Naive thymus-derived CD8-positive, alpha-beta T cell (primary cell): ENCODE measurements at places on chromosomes 3 and 15. TPM values are rescaled to one million over a fixed set of nuclear protein-coding genes. Genes with fewer than 3 reads are reported as not detected.

DNA sequence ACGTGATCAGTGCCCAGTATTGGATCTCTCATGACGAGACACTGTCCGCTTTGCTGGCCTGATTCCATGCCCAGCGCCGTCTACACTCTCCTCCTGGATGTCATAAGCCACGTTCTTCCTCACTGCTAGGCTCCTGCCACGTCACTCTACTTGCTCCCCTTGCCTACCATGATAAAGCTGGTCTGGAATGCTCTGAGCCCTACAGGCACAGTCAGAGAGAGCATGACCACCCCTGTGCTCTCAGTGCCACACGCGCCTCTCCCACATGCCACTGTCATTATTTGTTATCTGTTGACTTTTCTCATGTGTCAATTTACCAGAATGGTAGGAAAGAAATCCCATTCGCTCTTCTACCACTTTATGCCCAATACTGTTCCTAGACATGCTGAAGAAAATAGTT lies 148.6 kb downstream of the ANO10 start:
- no peak for DNase-seq

DNA sequence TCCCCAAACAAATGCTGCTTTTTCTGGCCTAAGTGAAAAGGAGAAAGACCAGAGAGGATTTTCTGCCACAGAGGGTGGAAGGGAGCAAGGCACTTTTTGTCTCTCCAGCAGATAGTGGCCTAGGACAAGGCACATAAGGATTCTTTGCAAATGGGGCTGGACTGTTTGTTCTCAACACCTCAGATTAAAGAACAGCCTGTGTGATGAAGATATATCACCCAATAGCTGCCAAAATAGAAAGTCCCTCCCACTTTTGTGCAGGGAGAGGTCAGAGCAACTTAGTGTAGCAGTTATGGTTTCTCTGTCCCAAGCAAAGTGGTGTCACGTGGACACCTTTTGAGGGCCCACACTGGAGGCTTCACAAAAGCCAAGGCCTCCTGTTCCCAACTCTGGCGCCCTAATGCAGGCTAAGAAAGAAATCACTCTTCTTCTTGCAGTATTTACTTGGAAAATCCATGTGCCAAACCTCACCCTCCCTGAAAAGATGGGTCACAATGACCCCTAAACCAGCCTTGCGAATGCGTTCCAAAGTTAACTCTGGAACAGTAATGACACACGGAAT lies 84.9 kb downstream of the LRIG1 start:
- no peak for DNase-seq

DNA sequence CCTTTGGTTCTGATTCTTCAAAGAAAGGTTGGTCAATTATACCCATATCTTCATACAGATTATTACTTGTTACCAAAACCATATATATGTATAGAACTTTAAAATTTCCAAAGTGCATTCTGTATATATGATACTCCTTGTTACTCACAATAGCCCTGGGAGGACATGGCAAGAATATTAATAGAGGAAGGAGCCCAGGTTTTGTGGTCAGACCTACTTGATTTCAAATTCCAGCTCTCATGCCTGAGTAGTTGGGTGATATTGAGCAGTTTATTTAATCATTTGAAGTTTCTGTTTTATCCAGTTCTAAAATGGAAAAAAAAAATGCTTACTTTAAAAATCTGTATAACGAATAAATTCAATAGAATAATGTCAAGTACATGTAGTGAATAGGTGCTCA lies 2.5 kb downstream of the IL1RAP start:
- no peak for DNase-seq

DNA sequence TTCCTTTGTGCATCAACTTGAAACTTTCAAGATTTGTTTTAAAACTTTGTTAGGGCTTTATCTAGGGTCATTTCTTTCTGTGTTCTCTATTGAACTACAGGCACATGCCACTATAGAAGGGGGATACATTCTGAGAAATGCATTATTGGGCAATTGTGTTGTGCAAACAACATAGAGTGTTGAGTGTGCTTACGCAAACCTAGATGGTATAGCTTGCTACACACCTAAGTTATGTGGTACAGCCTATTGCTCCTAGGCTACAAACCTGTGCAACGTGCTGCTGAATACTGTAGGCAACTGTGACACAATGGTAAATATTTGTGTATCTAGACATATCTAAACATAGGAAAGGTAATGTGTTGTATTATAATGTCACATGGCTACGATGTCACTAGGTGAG lies 33.0 kb upstream of the KLF13 start:
- DNase-seq, result no peak

DNA sequence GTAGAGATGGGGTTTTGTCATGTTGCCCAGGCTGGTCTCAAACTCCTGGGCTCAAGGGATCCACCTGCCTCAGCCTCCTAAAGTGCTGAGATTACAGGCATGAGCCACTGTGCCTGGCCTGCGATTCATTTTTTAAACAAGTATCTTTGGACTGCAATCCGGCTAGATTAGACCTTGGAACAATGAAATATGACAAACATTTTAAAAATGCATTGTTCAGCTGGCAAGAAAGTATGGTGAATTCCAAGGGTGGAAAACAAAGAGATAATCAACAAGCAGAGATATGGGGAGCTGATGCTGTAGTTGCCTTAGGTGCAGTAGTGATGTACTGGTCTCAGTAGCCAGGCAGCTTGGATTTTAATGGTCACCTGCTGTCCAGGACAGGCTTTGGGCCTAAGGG lies 95.8 kb upstream of the GOLGA8J start:
- no peak for DNase-seq

DNA sequence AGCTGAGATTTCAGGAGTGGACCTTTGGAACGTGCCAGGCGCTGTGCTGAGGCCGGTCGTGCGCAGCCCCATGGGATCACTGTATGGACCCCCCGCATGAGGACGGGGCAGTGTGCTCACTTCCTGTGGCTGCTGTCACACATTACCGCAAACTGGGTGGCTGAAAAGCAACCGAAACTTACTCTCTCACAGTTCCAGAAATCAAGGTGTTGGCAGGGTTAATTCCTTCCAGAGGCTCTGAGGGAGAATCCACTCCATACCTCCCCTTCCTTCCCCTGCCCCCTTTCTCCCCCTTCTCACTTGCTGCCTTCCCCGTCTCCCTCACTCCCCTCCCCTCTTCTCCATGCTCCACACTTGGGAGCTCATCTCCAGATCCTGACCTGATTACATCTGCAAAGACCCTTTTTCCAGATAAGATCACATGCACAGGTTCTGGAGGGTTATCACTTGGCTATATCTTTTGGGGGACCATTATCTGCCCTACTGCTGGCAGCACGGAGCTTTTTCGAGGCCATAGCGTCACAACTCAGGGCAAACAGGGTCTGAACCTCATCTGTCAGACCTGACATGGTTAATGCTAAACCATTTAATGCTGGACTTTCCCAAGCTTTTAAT lies 41.2 kb downstream of the KLF13 start:
- DNase-seq, result no peak

GRCh38 chr3:165814380-165814779 lies 22.8 kb downstream of the BCHE start:
- DNase-seq, result no peak

DNA sequence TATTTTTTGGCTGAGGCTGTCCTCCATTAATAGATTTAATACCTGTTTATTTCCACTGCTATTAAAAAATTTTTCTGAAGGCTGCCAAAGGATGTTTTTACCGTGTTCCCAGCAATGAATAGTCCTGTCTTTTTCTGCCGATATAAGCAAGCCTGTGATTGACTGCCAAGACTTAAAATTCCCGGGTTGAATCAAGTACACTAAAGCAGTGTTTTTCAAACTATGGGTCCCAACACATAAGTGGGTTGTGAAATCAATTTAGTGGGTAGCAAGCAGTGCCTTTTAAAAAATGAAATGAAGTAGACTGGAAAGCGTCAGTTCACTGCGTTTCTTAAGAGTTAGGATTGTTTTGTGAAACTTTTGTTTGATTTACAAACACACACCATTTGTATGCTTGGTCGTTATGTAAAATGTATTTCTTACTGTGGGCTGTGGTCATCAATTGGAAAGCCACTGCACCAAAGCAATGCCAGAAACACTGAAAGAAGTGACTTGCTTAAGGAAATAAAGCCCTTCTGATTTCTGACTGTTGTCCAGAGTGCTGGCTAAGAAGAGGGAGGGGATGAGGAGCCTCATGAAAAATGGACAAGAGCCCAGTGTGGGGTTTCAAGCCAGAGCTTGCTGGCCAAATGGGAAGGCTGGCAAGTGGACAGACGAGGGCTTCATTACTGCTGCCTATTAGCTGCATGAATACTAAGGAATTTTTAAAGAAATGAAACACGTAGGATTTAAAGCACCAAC lies 206.0 kb downstream of the THRB start:
- no peak for DNase-seq

- no peak for DNase-seq
Observed at GRCh38 chr3:161454615-161455014, 42.0 kb upstream of the OTOL1 start.

GRCh38 chr3:71786217-71786549 lies 1.2 kb upstream of the PROK2 start:
- DNase-seq, result no peak

The VIPR1 gene
- total RNA-seq, result 122 TPM

The ANKDD1A gene
- total RNA-seq, result 6.0 TPM

The FOXL2NB gene
- total RNA-seq, result not detected

The KCNH8 gene
- 0.58 TPM for total RNA-seq

The RPL39L gene
- total RNA-seq, result 1.4 TPM
